ENCODE measurements at places on chromosomes 5 and 9. TPM values are rescaled to one million over a fixed set of nuclear protein-coding genes. Genes with fewer than 3 reads are reported as not detected.

The FOXI1 gene
- total RNA-seq, result not detected

The BAAT gene
- 0.66 TPM for total RNA-seq

The BAG1 gene
- 54.1 TPM for total RNA-seq

The FBXO4 gene
- 12.8 TPM for total RNA-seq

The AK6 gene
- 40.2 TPM for total RNA-seq

The TPM2 gene
- 5,909 TPM for total RNA-seq

The EQTN gene
- total RNA-seq, result 0.13 TPM

The RIGI gene
- total RNA-seq, result 6.7 TPM

The CER1 gene
- total RNA-seq, result 0.22 TPM

The CD274 gene
- 0.62 TPM for total RNA-seq

The TNFSF15 gene
- 0.35 TPM for total RNA-seq

The FAM200C gene
- 11.9 TPM for total RNA-seq

The PPP3R2 gene
- 0.04 TPM for total RNA-seq

The STOML2 gene
- 77.7 TPM for total RNA-seq

The C9 gene
- 0.22 TPM for total RNA-seq

The FOXD4L5 gene
- total RNA-seq, result 0.13 TPM

The SAXO1 gene
- 0.04 TPM for total RNA-seq
